ENCODE measurements at places on chromosomes 4 and X. TPM values are rescaled to one million over a fixed set of nuclear protein-coding genes. Genes with fewer than 3 reads are reported as not detected.

POF1B gene
- not detected for total RNA-seq

MTNR1A gene
- not detected for total RNA-seq

SPIN2B gene
- total RNA-seq: 7.6 TPM

RAB41 gene
- total RNA-seq: not detected

CCKAR gene
- total RNA-seq: not detected

CSAG3 gene
- not detected for total RNA-seq

CXCL8 gene
- total RNA-seq: 36.1 TPM

TLR3 gene
- total RNA-seq: 0.65 TPM

CENPVL3 gene
- total RNA-seq: under 0.01 TPM

RBMX2 gene
- total RNA-seq: 19.5 TPM

Data from epithelial cell of umbilical artery (primary cell).